Cardiac septum (tissue), 1 donor: ENCODE measurements at places on chromosomes 3 and 15.

DNA sequence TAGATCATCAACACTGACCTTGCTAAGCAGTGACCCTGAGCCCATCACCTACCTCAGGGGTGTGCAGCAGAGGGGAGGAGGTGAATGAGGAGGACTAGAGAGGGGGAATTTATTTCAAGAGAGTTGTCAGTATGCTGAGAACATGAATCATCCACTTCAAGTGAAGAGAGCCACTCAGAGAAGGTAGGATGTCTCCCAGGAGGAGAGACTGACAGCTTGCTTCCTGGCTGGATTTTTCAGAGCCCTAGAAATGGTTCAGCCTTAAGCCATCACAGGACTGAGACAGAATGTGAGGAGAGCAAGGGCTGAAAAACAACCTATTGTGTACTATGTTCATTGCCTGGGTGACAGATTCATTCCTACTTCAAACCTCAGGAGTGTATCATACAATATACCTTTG is 34.8 kb downstream of the CCNL1 start:
- no peak for DNase-seq

DNA sequence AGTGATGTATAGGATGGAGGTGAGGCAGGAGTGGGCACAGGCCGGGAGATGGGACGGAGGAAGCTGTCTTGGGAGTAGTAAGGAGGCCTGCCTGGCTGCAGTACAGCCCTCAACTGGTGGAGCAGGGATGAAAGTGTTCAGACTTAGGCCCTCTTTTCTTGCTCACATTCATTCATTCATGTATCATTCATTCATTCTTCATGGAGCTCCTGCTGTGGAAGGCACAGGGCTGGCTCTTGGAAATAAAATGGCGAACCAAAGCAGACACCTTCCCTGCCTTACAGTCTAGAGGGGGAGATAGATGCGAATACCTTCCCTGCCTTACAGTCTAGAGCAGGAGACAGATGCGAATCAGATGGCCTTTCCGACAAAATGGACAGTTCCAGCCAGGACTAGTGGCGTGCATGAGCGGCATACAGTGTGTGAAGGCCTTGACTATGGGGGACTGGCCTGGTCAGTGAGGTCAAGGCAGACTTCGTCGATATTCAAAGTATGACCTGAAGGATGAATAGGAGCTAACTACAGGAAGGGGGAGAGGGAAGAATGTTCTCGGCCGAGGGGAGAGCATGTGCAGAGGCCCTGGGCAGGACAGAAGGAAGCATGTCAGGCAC is 143.2 kb upstream of the TLE3 start:
- DNase-seq: no peak

DNA sequence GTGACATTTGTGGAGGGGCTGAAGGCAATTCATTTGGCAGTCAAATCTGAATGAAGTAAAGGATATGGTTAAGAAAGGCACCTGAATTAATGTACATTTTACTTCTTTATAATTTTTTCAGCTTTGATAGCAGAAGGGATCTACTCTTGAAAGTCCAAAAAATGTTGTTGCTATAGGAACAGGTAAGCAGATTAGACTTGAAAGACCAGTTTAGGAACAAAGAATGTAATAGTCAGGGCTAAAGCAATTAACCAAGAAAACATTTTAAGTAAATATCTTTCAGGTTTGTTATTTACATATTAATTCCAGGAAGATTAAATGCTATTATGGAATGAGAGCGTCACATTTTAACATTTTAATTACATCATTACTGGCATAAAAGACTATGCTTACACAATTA is 1.1 kb downstream of the ATP13A4 start:
- DNase-seq: no peak

DNA sequence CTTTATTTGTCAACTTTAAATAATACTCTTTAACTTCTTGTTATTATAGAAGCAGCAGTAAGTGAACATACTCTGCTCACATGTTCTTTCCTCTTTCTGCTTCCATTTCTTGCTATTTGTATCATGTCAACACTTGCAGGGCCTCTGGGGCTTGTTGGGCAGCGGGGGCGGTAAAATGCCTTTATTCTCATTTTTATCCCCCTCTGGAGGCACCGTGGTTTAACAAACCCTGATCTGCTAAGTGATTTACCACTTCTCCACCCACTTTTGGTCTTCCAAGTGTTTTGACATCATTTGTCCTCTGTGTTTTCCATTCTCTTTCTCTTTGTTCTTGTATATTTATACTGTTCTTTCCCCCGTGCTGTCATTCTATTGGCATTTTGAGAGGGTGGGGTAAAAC is 33.9 kb downstream of the SCN10A start:
- no peak for DNase-seq

DNA sequence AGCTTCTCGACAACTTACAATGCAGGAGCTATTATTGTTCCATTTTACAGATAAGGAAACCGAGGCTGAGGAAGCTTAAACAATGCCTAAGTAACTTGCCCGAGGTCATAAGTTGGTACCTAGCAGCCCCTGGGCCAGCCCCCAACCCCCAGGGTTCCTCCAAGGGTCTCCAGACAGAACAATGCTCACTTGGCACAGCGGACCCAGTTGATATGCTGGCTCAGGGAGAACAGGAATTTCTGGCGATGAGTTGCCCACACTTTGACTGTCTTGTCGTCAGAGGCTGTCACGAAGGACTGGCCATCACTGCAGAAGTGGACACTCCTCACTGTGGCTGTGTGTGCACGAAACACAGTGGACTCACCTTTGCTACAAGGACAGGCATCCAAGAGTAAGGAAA is 5.2 kb downstream of the POC1A start:
- no peak for DNase-seq

GRCh38 chr15:68232449-68232848 is 2.9 kb upstream of the CLN6 start:
- no peak for DNase-seq

DNA sequence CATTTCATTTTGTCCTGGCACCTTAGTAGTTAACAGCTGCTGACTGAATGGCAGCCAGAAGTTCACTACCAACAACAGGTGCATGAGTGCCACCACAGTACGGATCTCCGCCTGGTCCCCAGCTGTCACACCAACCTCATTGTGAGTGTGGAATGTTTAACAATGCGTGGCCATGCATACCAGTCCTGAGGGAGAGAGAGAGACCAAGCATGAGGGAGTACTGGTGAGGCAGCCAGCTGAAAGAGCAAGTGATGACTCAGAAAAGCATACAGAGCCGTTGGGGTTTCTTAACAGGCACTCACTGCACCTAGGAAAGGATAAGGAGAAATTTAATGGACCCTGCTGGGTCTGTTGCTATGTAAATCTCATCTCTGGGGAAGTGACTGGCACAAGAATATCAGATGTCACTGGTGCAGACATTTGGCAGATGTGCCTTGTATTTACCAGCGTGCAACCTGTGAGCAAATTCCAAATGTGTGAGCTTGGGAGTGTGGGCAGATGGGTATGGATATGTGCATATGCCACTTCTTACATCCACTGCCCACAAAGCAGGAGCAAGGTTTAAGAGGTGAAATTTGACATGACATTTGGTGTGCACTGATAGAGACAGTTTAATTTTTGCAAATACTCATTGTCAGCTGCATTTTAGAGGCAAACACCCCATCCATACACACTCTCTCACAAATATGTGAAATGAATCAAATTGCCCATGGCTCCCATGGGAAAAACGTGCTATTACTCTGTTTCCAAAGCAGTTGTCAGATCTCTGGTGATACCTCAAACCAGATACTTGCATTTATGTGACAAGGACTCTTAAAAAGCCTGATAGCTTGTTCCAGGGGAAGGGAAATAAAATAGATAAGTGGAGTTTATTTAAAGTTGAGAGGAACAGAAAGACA is 245.2 kb upstream of the ARPP21 start:
- no peak for DNase-seq

GRCh38 chr15:37094333-37094914 is 5.9 kb downstream of the MEIS2 start:
- no peak for DNase-seq

- no peak for DNase-seq
These were observed 74.2 kb upstream of the SATB1 start for GRCh38 chr3:18499301-18499700.

DNA sequence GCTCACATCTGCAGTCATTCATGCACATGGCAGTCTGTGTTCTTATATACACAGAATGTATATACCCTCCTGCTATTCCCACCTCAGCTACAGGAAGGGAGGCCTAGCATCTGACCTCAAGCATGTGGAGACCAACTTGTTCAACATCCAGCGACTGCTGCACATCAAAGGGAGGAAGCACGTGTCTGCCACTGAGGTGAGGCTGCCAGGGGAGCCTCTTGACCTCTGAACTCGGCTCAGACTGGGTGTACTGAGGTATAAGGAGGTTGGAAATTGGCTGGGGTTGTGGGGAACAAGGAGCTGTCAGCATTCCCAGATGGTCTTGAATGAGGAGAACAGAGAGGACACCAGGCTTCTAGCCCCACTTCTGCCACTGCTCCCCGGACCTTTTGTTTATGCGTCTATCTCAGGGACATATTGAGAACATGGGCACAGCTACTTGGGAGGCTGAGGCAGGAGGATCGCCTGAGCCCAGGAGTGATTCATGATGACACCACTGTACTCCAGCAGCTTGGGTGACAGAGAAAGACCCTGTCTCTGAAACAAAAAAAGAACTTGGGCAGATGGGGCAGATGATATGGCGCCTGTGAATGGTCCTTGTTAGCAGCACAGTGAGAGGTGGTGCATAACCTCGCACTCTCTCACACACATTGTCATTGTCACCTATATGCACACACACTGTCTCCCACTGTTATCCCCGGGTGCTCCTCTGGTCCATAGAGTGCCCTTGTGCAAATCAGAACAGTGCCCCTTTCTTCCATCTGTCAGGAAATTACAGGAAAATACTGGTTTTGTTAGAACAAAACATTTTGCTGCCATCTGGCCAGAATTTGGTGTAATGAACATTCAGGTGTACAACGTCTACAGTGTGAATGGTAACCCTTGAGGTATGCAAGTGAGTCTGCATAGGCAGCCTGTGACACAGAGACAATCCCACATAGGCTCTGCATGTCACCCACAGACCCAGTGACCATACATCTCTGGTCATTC is 5.4 kb downstream of the VILL start:
- DNase-seq: peak; percentile 63

GRCh38 chr3:35946854-35947515 is 307.7 kb downstream of the ARPP21 start:
- no peak for DNase-seq

- no peak for DNase-seq
These were observed 977.7 kb downstream of the PLOD2 start for GRCh38 chr3:145183261-145183660.

GRCh38 chr3:138019281-138020069 is 9.5 kb downstream of the CLDN18 start:
- DNase-seq: no peak
